ENCODE measurements at places on chromosomes 6 and 20. TPM values are rescaled to one million over a fixed set of nuclear protein-coding genes. Genes with fewer than 3 reads are reported as not detected.

ATF6B gene
- 25.6 TPM for total RNA-seq

VWA7 gene
- 1.9 TPM for total RNA-seq

NOP56 gene
- total RNA-seq: 415 TPM

ZSCAN16 gene
- total RNA-seq: 13.5 TPM

CDH4 gene
- total RNA-seq: 12.8 TPM

DNA sequence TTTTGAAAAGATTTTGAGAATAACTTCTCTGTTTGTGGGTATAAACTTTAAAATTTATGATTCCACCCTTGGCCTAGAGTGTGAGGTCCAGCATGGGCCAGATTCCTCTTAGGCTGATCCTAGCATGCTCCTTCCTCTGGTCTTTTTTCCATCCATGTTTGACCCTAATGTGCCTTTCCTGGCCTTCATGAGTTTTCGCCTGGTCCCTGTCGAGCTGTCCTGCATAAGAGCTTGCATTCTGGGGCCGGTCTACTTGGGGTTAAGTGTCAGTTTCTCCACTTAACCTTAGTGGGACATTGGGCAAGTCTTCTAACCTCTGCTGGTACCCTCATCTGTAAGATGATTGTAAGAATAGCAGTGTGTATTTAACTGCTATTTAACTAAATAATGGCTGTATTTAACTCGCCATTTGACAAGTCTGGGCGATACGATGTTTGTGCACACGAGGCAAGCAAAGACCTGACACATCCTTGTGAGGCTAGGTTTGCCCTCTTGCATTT, 40.7 kb upstream of the TAGAP start:
- no peak for ATAC-seq

DNA sequence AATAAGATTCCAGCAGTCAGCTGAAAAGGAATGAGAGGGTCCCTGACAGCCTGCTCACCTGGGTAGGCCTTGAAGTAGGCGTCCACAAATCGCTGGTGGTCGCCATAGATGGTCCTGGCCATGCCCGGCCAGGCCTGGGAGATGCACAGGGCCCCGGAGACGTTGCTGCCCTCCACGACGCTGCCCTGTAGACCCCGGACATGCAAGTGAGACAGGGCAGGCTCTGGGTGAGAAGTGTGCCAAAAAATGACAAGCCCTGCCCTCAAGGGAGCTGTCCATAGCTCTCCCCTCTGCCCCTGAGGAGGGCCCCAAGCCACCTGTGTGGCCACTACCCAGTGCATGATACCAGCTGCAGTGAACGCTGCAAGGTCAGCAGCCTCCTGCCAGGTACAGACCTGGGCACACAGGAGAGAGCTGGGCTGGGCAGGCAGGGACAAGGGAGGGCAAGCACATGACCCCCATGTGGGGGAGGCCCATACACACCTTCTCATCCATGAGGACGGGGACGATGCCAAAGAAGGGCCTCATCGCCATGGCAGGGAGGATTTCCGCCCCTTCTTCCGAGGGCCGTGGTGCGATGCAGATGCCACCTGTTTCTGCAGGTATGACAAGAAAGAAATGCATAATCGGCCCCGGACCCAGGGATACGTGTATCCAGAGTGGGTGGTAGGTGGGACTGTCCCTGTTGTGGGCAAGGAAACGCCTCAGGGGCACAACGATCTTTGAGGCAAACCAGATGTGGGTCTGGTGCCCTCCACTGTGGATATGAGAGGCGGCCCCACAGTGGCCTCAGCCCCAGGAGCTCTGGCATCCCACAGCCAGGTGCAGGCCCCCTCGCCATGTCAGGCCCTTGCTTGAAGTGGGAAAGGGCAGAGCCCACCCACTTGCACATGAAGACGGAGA, 21.2 kb upstream of the APMAP start:
- no peak for ATAC-seq

- ATAC-seq: no peak
Measured at GRCh38 chr6:132648356-132648755, 10.6 kb downstream of the TAAR1 start.

DNA sequence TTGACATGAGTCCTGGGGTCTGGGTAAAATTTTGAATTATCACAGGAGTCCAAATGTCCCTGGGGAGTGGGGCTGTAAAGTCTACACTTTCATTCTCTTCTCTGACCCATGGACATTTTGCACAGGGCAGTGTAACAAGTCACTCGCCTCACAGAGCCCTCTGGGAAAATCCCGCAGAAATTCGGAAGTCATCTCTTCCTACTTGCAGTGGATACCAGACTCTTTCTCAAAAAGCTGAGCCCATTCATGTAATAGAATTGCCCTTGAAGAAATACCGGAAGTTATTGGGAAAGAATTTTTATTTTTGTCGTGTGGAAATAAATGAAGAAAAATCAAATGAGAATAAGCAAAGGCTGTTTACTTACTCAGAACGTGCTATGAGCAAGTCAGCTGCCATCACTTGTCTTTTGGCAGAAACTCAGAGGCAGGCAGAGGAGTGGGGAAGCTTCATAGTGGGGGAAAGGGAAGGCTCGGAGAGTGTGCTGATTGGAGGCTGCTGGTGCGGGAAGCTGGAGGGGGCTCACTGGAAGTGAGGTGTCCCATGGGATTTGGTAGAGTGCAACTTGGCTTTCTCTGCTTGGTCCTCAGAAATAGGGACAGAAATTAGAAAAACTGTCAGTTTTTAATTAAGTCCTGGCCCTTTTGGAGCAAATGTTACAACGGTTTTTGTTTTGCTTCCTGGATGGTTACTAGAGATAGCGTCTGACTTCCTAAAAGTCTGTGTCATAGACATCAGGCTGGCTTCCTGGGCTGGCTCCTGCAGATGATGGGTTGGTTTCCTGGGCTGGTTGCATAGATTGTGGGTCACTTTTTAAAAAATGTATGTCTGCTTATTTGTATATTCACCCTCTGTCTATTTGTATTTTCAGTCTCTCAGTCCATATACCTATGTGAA, 79.8 kb upstream of the EEF1E1 start:
- ATAC-seq: peak; percentile 25

- ATAC-seq: no peak
Measured at GRCh38 chr6:158064725-158065251, 83.1 kb downstream of the SYNJ2 start.

GRCh38 chr6:170057034-170057734, 233.7 kb downstream of the DLL1 start:
- ATAC-seq: no peak

GRCh38 chr6:107116328-107116892, 1.1 kb upstream of the BEND3 start:
- ATAC-seq: peak; percentile 46

DNA sequence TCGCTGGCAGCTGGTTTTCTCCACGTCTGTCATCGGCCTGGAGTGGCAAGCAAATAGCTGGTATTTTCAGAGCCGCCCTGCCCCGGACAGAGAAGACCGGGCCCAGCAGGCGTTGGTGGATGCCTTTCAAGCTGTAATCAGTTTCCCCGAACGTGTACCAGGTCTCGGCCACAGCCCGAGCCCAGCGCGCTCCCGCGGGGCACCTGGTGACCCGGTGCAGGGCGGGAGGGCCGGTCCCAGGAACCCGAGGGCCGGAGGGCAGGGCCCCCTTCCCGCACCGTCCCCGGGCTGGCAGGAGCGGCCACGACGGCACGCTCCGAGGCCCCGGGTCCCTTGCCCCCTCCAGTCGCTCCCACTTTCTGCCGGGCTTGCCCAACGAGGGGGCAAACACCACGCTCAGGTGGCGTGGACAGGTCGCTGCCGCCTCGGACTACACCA, 348 bp upstream of the PYGB start:
- ATAC-seq: peak; percentile 38

GRCh38 chr6:42512579-42512978, 51.2 kb upstream of the UBR2 start:
- ATAC-seq: no peak

DNA sequence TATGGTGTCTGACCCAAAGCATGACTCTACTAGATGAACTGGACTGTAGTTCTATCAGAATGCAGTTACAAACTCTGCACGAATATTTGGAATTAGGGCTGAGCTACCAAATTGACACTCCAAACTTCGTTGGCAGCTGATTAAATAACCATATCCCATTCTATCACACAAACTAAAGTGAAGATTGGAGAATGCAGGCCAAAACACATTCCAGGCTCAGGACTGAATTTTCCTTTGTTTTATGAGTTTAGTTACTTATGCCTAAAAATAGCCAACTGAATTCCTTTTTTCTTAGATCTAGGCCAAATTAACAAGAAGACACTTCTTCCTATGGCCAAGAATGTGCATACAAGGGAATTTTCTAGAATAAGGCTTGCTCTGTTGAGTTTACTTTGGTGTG, 9.7 kb upstream of the KIAA0408 start:
- ATAC-seq: no peak

DNA sequence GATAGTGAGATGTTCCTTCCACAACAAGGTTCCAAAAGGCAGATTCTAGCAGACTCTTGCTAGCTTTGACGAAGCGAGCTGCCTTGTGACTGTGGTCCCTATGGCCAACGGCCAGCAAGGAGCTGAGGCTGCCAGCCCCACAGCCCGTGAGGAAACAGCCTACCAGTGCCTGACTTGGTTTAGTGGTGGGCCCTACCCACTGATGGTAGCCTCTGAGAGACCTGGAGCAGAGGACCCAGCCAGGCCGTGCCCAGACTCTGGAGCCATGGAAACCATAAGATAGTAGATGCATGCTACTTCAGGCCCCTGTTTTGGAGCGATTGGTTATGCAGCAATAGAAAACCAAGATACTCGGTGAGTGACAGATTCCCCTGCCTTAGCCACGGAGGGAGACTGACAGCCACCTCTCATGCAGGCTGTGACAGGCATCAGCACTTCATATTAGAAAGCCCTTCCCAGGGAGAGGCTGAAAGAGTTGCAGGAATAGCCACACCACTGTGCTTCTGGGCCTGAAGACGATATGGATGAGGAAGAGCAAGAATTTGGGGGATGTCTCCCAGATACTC, 19.2 kb downstream of the PSMG4 start:
- ATAC-seq: no peak

GRCh38 chr20:6381887-6382286, 259.1 kb upstream of the FERMT1 start:
- ATAC-seq: peak; percentile 69

DNA sequence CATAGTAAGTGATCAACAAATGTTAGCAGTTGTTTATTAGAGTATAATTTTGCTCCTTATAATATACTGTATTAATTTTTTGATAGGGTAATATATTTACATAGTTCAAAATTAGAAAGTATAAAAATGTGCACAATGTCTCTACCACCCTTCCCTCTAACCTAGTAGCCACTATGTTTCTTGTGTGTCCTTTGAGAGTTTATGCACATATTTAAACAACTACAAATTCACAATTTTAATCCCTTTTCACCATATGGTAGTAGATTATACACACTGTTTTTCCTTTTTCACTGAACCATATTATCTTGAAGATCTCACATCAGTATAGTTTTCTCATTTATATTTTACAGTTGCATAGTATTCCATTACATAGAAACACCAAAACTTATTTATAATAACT, 194.9 kb downstream of the ASCC3 start:
- no peak for ATAC-seq
